ENCODE measurements at places on chromosomes 1 and 21.

GRCh38 chr1:198275597-198275996 is 118.8 kb downstream of the NEK7 start:
- DNase-seq: no peak

DNA sequence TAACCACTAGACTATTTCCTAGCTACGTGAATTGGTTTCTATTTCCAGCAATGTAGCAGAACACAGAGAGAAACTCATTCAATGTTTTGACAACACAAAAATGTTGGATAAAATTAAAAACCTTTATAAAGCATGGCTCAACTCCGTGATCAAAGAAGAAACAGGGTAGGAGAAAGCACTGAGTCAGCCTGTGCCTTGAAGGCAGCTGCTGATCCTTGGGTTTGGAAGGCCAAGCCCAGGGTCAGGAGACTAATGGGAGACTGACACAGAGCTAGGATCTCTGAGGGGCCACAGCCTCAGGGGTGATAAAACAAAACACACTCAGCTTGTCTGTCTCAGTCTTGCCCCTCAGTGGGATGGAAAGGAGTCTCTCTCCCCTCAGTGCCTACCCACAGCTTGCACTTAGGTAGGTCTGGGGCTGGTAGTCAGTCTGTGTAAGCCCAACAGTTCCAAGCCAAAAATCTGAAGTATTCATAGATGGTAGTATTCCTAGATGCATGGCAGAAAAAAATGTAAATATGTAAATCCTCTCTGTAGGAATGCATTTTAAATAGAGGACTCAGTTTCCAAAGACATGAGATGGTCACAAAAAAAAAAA is 53.3 kb downstream of the B3GALNT2 start:
- DNase-seq: no peak

DNA sequence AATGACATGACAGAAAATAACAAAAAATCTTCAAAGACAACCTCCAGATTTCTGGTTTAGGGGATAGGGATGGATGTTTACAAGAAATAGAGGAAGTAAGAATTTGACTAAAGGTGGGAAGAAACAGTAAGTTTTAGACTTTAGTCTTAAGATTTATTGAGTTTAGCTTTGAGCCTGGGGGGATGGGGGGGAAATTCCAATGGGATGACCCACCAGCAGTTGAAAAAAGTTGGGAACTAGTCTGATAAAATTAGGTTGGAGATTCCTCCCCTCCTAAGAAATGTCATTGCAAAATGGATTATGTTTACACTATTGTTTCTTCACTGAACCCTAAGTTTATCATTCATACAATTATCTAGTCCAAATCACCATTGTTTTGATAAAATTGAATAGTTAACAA is 28.4 kb downstream of the WDR26 start:
- no peak for DNase-seq

- DNase-seq: no peak
These were observed 149.9 kb downstream of the SPATA17 start for GRCh38 chr1:217781056-217781455.

DNA sequence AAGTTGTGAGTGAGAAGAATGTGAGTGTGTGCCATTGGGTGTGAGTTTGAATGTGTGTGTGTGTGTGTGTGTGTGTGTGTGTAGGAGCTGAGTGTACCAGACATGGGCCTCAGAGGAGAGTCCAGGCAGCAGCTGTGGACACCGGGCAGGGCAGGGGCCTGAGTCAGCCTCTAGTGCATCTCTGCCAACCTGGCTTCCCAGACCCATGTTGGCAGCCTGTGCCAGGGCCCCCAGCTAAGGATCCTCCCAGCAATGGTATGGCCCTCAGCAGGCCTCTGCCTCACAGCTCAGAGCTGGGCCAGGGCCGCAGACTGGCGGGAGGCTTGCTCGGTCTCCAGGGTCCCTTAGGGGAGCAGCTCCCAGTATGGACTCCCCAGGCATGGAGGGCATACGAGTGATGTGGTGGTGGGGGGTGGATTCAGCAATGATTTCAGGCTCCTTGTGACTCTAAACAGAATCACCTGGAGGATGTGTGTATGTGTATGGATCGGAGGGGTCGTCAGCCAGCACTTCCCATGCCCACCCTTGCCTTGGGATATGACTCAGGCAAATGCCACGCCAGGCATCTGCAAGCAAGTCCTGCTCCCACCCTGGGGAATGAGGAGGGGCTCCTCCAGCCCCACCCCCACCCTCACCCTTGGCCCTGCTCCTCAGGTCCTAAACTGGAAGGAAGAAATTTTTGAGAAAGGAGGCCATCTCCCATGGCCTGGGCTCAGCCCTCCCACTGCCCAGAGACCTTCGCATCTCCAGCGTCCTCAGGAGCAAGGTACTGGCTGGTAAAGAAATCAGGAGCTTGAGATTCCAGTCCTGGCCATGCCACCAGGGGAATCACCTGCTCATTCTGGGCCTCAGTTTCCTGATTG is 1.8 kb upstream of the FOXO6 start:
- DNase-seq: no peak

DNA sequence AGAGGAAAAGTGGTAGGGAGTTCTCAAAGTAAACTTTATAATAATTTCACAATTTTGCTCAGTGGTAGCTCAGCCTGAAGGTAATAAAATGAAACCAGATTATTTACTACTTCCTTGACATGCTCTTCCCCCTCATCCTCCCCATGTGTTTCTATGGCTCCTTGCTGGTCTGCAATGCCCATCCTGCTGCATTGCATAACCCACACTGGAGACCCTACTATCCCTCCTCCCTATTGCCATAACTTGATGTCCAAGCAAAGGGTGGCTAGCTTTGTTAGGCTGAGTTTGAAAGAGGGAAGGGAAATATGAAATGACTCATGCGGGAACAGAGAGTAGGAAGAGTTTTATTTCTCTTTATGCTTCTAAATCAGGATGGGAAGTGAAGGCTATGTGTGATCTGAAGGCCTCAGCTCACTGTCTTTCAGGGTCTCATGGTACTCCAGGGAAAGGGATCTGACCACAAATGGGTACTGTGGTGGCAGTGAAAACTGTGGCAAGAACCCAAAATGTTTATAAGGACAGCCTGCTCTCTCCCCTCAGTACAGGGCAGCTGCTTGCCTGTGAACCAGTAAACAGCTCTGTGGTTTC is 36.4 kb upstream of the HSD17B7 start:
- no peak for DNase-seq

GRCh38 chr1:4745560-4745959 is 91.2 kb downstream of the AJAP1 start:
- DNase-seq: no peak

GRCh38 chr21:40575976-40576375 is 271.0 kb downstream of the DSCAM start:
- DNase-seq: no peak

Data from cerebellar nuclear complex (tissue), 1 donor.